ENCODE measurements at places on chromosomes 3 and 15. TPM values are rescaled to one million over a fixed set of nuclear protein-coding genes. Genes with fewer than 3 reads are reported as not detected.

DNA sequence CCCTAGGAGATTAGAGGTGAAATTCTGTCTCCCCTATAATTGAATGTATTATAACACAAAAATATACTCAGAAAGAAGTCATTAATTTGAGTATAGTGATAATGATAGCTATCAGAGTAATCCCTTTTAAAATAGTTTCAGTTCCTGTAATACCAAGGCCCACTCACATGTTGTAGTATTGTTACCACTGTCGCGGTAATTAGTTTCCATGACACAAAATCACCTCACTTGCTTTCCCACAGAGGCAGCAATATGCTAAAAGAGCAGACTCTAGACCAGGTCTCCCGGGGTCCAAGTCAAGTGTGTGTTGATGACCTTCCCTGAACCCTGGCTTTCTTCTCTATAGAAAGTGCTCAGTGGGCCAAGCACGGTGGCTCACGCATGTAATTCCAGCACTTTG lies 39.5 kb upstream of the NSMCE3 start:
- no peak for ATAC-seq

- ATAC-seq: no peak
Observed at GRCh38 chr3:40613306-40613705, 88.5 kb downstream of the ZNF621 start.

GRCh38 chr3:6644070-6644929 lies 216.6 kb upstream of the GRM7 start:
- ATAC-seq: no peak

GRCh38 chr3:179958759-179959158 lies 78.0 kb downstream of the PEX5L start:
- ATAC-seq: no peak

Gene GNB4
- total RNA-seq: 0.53 TPM

Gene ILDR1
- total RNA-seq: 1.4 TPM

Measured in activated T-helper 17 cell treated with anti-CD3 and anti-CD28 coated beads, Interleukin-2, amount 50 U/mL, for 72 hours (primary cell).